ENCODE measurements at places on chromosomes 6 and 20.

- DNase-seq: no peak
Observed at GRCh38 chr6:109527989-109528388, 45.0 kb upstream of the ZBTB24 start.

- no peak for DNase-seq
Observed at GRCh38 chr20:35409542-35409941, 2.2 kb downstream of the UQCC1 start.

DNA sequence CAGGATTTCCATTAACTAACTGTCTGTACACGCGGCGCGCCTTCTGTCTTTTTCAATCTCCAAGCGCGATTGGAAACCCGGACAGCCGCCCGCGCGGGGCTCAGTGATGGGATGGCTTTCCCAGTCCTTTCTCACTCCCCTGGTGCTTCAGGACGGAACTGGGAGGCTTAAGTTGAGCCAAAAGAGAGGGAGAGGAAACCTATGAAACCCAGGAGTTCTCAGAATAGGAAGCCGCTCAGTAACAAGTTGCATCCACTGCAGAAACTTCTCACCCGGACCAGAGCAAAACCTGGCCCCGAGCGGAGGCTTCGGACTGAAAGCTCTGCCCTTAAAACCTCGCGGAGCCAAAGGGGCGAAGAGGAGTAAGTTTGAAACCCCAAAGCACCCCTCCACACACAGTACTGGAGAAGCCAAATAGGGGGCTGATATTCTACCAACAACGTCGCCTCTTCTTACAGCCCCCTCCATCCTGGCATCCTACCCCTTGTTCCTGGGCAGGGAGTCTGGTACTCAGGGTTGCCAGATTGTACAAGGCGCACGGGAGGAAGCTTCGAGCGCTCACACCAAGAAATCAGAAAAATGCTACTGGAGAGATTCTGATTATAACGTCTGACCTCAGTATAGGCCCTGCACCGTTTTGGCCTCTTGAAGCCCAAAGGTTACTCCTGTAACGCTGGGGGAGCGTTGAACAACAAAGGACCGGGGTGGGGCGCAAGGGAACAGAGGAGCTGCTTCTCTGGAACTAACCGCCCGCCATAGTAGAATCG, 906 bp upstream of the COL12A1 start:
- peak; percentile 7 for DNase-seq

DNA sequence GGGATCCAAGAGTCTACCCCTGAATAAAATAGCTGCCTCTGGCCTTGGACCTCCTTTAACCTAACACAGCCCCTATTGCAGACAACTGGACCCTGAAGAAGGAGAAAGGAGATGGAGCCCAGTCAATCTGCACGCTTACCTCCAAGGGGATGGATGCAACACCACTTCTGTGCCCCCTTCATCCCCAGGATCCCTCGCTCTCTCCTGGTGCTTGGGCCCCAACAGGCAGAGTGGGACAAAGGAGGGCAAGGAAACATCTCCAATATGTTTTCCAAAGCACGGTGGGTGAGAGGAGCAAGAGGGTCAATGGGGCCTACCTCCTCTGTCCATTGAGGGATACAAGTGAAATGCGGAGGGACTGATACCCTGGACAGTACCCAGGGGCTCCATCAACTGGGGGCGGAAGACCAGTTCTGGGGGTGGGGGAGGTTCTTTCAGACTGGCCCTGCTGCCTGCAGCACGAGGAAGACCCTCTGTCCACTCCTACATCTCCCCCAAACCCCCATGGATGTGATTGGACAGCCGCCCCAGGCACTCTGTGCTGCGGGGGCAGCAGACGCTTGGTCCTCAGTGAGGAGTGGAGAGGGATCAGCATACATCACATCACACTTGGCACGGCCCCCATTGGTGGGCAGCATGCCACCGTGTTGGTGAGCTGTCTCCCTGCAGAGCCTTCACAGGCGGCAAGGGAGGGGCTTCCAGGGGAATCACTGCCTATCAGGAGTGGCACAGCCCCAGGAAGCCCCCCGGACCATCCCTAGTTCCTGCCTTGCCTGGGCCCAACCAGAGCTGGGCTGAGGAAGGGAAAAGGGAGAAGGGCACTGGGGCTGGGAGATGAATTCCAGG, 70.6 kb downstream of the MRPL14 start:
- no peak for DNase-seq

DNA sequence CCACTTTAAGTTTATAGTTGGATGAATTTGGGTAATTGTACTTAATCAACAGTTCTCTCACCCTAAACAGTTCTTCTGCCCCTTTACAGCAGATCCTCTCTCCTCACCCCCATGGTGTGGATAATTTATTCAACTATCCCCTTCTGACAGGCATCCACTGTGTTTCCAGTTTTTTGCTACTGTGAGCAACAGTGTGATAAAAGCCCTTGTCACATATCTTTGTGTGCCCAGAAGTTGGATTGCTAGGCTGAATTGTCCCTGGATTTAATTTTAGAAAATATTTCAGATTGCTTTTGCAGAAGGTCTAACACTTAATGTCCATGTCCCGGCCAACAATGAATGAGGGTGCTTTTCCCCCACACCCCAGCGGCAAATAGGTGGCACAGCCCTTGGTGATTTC, 30.5 kb upstream of the SCUBE3 start:
- no peak for DNase-seq

- no peak for DNase-seq
Observed at GRCh38 chr6:1786455-1787453, 177.0 kb downstream of the FOXC1 start.

- DNase-seq: no peak
Observed at GRCh38 chr20:64098471-64099013, 8.8 kb downstream of the NPBWR2 start.

DNA sequence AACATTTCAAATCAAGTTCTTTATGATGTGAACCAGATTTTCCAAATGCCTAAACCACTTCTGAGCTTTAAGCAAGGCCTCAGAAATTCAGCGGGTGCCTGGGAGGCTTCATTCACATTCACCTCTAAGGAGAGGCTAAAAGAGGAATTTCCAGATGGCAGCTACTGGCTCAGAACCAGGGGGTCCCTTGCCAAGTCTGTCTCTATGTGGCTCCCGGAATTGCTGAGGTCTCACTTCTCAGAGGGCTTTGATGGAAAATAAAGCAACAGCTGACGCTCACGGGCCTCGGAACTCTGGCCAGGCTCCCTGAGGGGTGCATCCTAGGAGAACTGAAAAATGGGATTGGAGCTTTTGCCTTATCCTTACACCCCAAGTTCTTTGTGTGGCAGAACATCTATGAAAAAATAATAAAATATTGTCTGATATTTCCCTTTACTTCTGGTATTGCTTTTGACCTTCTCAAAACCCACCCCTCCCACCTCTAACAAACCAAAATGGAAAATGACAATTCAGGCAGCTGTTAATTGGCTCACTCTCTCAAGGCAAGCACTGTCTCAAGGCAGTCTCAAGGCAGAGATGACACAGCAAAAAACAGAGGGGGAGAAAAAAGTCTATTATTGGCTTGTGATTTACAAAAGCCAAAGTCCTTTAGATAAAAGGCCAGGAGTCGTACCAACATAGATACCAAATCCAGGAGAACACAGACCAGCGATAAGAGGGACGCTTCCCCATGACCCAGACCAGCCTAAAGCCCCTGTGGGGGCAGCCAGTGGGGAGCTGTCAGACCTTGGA, 21.8 kb upstream of the LRRN4 start:
- no peak for DNase-seq
